ENCODE measurements at places on chromosomes 2 and 18.

DNA sequence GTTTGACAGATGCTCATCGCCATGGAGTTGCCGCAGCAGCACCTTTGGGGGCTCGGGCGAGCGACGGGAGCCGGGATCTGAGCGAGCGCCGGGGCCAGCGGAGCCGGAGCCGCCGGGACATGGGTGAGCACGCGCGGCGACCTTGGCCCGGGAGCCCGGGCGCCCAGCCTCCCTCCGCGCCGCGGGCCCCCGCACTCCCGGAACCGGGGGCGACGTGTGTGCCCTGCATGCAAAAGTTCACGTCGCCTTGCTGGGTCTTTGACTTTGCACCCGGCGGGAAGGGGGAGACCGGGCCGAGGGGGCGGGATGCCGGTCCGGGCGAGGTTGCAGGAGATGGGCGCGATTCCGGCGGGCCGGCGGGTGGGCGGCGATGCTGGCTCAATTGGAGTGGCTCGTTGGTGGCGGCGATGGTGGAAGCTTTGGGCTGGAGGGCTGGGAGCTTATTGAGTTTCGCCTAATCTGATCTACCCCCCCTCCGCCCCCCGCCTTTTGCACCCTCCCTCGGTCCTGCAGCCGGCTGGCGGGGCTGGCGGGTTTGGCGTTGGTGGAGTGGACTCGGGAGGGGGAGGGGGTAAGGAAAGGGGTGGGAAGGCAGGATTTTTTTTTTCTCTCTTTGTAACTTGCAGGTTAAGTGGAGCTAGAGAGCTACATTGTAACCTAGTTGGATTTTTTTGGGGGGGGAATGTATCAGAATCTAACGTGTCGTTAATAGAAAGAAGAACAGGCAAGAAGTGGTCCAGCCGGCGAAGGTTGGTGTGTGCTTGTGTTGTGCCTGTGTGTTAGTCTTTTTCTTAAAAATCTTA lies at the start of gene SETBP1:
Gene SETBP1 (plus strand): TSS at position 616 of the 803 bp plus-strand sequence. CDS start 20,459 bp downstream, outside the sequence.
- DNase-seq: peak; percentile 2

DNA sequence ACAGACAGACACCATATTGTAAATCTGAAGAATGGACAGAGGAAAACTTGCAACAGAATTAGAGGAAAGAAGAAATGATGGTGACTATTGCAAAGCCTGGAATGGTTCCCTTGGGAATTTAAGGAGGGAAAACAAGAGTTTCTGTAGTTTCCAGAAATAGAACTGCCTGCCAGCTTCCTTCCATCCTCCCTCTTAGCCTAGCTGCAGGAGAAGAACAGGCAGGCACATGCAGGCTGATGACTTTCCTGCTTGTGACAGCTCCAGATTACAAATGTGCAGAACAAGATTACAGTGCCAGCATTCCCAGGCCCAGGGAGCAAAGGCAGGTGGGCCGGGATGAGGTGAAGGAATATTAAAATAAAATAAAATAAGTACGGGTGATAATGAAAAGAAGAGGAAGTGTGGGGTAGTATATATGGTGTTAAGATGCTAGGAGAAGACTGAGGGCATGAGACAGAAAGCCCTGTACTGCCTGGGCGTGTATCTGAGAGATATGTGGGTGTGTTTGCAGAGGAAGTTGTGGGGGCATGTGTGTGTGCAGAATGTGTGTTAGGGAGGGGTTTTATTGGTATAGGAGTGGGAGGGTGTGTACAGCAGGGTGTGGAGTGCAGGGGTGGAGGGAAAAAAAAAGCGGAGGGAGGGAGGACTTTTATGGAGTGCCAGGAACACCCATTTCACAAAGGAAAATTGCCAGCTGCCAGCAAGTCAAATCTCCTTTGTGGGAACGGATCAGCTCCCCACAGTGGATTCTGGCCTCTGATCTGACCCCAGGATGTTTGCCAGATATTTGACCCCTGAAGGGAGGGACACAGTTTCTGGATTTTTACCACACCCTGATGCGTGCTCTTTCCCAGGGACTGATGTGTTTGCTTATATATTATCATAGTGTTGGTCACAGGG lies 43.9 kb upstream of the NEMP2 start:
- no peak for DNase-seq

DNA sequence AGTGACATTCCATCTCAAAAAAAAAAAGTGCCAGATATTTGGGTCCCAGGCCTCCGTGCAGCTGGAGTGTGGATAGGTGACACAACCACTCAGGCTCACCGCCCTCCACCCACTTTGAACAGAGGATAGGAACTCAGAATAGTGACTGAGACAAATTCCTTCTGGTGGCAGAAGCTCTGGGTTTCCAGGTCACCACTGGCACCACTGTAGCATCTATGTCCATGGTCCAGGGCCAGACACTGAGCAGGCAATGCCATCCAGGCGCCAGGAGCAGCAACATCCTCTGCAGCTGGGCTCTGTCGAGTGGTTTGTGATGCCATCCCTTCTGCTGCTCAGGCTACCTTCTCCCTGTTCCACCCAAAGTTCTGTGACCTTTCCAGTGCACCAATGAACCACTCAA lies 81.5 kb upstream of the PTPRM start:
- no peak for DNase-seq

DNA sequence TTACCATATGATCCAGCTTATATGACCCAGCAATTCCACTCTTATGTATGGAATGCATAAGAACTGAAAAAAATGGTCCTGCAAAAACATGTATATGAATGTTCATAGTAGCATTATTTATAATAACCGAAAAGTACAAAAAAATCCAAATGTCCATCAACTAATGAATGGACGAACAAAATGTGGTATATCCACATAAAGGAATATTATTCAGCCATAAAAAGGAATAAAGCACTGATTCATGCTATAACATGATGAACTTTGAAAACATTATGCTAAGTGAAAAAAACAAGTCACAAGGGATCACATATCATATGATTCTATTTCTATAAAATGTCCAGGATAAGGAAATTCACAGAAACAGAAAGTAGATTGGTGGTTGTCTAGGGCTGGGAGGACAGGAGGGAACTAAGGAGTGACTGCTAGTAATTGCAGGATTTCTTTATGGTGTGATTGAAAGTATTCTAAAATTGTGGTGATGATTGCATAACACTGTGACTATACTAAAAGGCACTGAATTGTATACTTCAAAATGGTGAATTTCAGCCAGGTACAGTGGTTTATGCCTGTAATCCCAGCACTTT lies 10.0 kb upstream of the DIS3L2 start:
- DNase-seq: no peak

DNA sequence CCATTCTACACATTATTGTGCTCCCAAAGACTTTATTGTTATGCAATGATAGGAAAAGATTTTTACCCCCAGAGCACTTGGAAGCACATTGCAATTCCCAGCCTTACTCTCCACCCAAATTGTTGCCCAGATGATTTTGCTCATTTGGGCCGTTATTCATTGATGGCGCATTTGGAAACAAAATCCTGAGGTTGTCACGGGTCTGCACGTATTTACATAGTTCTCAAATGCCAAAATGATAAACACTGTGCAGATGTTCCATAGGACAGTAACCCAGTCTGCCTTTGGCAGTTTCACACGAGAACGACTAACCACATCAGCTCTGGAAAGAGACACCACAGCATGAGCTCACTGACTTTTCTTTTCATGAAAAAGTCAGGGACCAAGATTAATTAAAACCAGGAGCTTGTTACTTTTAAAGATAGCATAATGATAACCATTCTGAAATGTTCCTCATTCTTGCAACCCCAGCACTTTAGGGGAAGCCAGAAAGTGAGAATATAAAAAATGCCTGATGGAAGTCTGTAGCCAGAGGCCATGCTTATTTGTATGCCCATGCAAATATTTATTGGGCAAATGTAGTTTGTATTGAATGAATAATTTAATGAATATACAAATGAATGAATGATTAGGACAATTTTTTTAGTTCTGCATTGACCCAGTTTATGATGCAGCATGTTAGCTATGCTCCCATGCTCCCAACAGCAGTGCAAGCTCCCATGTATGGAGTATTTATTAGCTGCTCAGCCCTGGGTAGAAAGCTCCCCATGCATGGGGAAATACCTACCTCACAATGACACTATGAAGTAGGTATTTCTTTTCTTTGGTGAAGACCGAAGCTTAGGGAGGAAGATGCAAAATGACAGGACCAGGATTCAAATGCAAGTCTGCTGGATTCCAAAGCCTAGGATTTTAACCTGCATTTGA lies 84.6 kb downstream of the MAIP1 start:
- DNase-seq: peak; percentile 99

DNA sequence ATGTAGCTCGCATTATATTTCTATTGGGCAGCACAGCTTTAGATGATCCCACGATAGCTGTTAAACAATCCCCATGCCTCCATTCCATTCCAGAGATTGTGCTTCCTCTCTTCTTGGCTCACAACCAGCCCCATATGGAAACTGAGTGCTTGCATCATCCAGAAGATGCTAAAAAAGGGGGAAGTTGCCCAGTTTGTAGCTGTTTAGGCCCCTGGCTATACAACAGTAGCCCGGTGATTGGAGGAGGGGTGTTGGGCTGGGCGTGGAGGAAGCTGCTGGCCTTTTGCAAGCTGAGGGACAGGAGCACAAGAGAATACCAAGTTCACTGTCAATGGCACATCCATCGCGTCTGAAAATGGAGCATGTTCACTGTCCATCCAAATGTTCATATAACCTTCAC lies 360.2 kb downstream of the ALK start:
- DNase-seq: no peak

- DNase-seq: no peak
Observed at GRCh38 chr2:105470979-105471378, 72.1 kb upstream of the FHL2 start.

DNA sequence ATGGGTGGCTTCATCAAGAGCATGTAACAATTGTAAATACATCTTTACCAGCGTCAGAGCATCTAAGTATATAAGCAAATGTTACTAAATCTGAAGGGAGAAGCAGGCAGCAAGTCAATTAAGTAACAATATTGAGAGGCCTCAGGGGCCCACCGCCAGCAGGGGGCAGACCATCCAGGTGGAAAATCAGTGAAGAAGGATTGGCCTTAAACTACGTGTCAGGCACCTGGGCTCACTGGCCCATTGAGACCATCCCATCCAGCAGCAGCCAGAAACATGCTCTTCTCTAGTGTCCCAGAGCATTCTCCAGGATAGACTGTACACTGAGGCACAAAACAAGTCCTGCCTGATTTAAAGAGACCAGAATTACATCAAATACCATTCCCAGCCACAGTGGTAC lies 96.2 kb upstream of the SNTG2 start:
- DNase-seq: no peak

DNA sequence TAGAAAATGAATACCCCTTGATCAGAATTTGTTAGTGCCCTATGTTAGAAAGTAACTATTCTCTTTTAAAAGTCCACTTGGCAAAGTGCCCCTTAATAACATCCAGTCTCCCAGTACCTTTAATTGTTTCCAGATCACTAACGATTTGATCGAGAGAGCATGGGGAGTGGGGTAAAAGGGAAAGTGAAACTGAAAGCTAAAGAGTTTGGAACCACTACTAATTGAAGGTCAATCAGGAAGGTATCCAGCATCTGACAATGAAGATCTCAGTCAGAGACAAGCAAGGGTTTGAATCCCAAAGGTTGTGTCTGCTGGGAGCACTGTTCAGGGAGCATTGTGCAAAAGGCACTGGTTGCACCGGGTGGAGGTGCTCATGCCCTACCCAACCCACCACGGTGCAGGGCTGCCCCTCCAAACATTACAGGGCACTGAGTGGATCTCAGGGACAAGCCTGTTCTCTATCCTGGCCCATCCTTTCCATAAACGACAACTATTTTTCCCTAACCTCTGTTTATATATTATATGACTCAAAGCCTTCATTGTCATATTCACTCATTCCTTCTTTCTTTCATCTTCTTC lies 14.6 kb upstream of the RIT2 start:
- DNase-seq: no peak

DNA sequence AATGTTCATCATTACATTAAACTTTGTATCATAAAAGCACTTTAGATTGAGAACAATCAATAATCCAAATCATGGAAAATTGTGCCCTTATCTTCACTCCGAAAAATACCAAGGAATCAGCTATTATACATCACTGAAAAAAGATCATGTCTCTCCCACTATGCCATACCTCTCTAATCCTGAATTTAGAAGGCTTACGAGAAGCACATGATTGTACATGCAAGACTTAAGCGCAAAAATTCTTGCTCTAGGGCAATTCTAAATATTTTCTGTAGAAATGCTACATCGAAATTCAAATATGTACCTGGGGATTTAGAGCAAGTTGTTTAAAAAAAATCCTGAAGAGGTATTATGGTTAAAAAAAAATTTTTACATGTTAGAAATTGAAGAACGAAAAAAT lies 1.3 kb downstream of the CYTIP start:
- no peak for DNase-seq

GRCh38 chr2:209113026-209113425 lies 310.8 kb upstream of the MAP2 start:
- no peak for DNase-seq

GRCh38 chr2:109592905-109593304 lies 20.9 kb downstream of the SEPTIN10 start:
- no peak for DNase-seq

DNA sequence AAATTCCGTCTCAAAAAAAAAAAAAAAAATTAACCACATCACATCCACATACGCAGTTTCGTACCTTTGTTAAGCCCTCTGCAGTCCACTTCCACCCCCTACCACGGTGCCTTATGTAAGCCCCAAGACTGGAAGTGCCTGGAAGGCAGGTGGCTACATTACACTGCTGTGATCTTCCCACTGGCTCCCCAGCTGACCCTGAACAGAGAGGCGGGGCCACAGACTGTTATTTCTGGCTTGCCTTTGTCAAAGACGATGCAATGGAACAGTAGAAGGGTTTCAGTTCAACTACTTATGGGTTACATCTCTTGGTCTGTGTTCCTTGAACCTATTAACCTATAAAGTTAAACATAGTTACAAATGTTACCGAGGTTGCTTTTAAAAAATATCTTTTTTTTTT lies 15.7 kb upstream of the COX7A2L start:
- DNase-seq: no peak

GRCh38 chr2:39379643-39380524 lies 57.2 kb downstream of the MAP4K3 start:
- DNase-seq: peak; percentile 68

DNA sequence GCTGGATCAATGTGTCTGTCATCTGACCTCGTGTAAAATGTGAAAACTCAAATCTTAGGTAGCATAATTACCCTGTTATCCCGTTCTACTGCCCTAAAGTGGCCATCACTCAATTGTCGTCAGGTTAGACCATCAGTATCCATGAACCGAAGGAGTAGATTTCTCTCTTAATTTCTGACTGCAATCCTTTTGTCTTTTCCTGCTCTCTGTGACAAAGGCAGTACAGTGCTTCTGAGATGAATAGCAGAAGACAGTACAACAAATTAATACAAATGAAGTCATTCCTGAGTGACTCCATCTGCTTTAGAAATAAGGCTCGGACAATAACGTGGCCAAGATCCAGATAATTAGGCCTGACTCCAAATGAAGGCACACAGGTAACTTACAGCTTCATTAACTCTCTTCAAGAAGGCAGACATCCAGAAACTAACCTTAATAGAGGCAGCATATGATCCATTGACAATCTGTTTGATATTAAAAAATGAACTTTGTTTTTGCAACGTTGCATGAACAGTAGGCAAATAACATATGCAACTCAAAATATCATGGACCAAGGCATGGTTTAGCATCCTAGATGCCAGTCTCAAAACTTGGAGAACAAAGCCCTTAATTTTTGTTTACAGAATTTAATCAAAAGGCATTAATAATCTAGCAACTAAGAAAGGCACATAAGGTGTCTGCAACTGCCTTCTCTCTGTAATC lies 96.7 kb upstream of the CDH20 start:
- no peak for DNase-seq
